Fibroblast of skin of right biceps (primary cell): ENCODE measurements at places on chromosomes 7 and 10.

DNA sequence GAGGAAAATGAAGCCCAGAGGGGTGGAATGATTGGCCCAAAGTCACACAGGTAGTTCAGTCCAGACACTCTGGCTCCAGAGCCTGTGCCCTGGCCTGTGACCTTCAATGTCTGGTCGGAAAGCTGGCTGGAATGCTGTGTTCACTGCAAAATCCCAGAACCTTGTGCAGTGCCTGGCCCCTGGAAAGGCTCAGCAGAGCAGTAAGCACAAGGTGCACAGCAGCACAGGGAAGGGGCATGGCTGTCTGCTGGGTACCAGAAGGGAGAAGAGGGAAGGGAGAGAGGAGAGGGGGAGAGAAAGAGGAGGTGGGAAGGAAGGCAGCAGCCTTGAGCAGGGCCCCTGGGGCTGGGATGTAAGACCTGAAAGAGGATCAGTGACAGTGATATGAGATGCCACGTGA is 28.4 kb upstream of the C10orf71 start:
- DNase-seq = no peak

- DNase-seq = no peak
Measured at GRCh38 chr7:15557686-15558085, 4.1 kb downstream of the AGMO start.

DNA sequence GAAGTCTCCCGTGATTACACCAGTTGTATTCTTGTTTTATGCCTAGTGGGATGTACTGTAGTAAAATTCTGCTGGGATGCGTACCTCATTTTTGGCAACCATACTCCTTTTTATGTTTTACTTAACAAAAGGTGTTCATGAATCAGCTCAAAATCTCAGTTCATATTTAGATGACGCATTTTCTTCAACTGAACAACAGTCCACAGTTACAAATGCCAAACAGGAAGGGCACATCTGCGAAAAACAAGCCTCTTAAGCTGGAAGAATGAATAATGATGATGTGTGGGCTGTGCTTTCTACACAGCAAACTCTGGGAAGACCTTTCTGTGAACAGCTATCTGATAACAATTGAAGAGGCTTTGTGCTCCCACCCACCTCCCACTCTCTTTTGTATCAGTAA is 68.4 kb upstream of the NRBF2 start:
- DNase-seq = no peak

DNA sequence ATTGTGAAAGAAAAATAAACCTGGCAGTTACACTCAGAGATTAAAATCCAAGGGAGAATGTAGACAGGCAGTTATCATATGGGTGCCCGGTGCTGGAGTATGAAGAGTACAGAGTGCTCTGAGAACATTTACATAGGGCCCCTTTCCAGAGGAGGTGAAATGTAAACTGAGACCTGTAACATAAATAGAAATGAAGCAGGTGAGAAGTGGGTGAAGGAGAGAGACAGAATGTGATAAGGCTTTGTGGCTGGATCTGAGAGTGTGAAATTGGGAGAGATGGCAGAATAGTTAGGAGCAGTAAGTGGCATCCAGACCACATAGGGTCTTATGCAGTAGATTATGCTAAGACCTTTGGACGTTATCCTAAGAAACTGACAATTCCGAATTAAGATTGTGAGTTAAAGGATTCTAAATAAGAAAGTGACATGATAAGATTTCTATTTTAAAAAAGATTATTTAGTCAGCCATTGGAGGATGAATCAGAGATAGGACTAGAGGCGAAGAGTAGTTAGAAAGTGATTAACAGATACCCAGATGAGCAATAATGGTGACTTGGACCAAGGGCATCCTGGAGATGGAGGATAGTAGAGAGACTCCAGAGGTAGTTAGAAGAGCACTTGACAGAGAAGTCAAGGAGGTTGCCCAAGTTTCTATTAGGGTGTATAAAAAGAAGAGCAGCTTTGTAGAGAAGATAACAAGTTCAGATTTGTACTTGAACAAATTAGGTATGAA is 36.7 kb downstream of the DNAH11 start:
- DNase-seq = no peak
